ENCODE measurements at places on chromosomes 12 and 14.

DNA sequence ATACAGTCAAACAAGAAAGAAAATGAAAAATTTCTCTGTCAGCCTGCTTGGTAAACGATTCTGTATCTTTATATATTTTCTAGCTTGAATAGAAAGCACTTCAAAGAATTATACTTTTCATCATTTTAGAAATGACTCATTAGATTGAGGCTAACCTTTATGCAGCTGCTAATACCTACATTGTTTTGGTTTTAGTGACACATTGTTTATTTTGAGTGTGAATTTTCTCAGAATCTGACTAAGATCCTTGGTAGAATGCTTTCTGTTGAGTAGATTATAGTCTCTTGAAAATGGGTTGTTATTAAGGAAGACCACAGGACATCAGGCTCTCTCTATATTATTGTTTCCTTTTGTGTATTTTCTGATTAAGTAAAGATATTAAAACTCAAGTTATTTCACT, at the start of gene PMCH:
PMCH (minus strand) TSS at position 45 of the 400 bp plus-strand sequence. CDS start 63 bp downstream, outside the sequence.
- H3K27me3 ChIP-seq: no peaks in the 10 kb centered on the region
- H3K27ac ChIP-seq: no peak within 1 kb of the TSS
- H3K36me3 ChIP-seq: no peaks in the 10 kb centered on the region

GRCh38 chr14:73758392-73759182, 44.4 kb upstream of the PNMA1 start:
- peaks cover 69% of the 10 kb centered on the region for H3K4me1 ChIP-seq
- peaks cover 25% of the 10 kb centered on the region for H3K27me3 ChIP-seq
- H3K4me3 ChIP-seq: peak overlapping the region; percentile 68
- H3K27ac ChIP-seq: peak overlapping the region; percentile 32
- DNase-seq: peak; percentile 89
- no peaks in the 10 kb centered on the region for H3K36me3 ChIP-seq

GRCh38 chr12:102652645-102653313, 172.4 kb upstream of the IGF1 start:
- H3K4me1 ChIP-seq: no peaks in the 10 kb centered on the region
- H3K27me3 ChIP-seq: no peaks in the 10 kb centered on the region
- no peak overlapping the region for H3K4me3 ChIP-seq
- H3K27ac ChIP-seq: no peak overlapping the region

DNA sequence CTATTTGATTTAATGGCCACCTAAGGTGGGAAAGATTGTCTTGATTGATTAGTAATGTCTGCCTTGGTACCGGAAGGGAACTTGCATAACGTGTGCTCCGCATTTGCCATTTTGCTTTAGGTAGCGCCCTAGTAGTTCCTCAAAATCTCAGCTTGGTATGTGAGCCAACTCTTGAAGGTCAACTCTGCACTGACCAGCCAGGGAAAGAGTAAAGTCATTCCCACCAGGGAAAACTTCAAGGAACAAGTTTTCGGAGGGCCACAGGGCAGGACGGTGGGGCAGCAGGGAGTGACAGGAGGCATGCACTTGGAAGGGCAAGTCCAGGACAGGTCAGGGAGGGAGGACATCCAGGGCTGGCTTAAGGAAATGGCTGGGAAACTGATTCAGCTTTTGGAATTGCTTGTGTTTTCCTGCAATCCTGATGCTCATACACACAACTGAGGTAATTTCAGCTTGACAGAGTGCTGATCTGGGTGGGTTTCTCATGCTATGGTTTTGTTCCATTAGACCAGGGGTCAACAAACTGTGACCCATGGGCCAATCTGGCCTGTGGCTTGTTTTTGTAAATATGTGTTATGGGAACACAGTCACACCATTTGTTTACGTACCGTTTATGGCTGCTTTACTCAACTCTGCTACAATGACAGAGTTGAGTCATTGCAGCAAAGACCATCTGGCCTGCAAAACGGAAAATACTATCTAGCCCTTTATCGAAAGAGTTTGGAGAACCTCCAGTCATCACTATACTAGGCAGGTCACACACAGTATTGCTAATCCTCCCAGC, 184.5 kb downstream of the RBM19 start:
- peaks cover 17% of the 10 kb centered on the region for H3K27me3 ChIP-seq
- H3K27ac ChIP-seq: no peak overlapping the region
- no peaks in the 10 kb centered on the region for H3K36me3 ChIP-seq
- H3K4me3 ChIP-seq: no peak overlapping the region

Data from WTC11 (cell line).